ENCODE measurements at places on chromosomes 6 and 20. TPM values are rescaled to one million over a fixed set of nuclear protein-coding genes. Genes with fewer than 3 reads are reported as not detected.

Gene FAM83D
- 6.1 TPM for total RNA-seq

Gene SALL4
- total RNA-seq = 0.19 TPM

- no peak for DNase-seq
Observed at GRCh38 chr20:51460569-51461265, 81.8 kb downstream of the NFATC2 start.

DNA sequence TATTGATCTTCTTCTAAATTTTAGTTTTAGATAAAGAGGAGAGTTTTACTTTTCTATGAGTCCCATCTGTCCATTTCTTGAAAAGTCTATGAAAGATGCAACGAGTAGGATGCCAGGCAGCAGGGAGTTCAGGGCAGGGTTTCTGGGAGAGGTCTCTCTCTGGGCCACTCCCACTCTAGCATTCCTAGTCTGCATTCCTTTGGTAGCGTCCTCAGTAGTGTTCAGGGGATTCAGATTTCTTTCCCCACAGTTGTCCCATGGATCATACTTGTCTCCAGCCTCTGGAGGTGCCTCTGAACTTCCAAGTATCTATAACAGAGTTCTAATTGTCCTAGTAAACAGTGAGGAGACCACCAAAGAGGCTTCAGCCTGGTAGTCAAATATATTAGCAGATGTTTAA is 225.3 kb downstream of the RIMS1 start:
- DNase-seq = no peak

Measured in aorta (tissue), 5 donors.